Left lung (tissue), 14 donors: ENCODE measurements at places on chromosomes 5 and 9. TPM values are rescaled to one million over a fixed set of nuclear protein-coding genes. Genes with fewer than 3 reads are reported as not detected.

Gene PCDHA11
- 0.53 TPM for polyA plus RNA-seq

DNA sequence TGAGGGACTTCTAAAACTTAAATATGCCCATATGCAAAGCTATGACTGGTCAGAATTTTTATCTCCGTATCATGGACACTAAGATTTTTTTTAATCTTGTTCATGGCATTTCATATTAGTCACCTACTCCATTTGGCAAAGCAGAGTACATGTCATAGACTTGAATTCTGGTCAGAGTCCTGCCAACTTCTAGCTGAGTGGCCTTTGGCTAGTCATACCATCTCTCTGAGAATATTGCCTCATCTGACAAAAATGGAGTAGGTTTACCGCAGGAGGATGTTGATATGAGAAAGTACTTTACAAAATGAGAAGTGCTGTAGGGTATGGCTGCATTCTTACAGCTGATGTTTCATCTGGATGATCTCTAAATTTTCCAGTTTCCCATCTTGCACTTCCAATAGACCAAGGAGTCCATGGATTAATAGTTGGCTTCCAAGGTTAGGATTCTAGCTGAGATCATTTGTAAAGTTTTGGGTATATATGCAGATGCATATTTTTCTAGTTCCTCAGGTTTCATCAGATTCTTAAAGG is 150.8 kb upstream of the NR3C1 start:
- no peak for DNase-seq

Gene NR2F1
- polyA plus RNA-seq: 203 TPM

Gene NME5
- 13.0 TPM for polyA plus RNA-seq

DNA sequence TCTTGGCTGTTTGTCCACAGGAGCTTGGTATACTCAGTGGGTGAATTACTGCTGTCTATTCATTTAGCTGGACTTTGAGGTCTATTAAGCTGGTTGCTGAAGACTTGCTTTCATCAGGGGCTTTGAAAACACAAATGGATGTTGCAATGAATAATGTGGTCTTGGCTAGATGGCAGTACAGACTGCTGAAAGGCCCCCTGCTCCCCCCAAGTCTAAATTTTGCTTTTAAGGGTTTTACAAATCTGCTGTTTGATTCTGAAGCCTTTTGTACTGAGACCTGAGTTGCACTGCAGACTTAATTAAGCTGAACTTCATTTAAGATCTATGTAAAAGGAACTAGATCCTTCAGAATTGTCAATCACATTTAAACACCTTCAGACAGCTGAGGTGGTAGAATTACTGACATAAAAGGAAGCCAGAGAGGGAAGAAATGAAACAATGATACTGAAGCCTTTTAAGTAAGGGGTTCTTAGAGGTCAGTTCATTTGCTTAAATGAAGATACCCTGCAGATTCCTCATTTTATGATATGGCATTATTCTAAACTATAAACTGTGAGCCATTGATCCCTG is 37.3 kb downstream of the KCTD16 start:
- no peak for DNase-seq

Gene ACO1
- 31.3 TPM for polyA plus RNA-seq

DNA sequence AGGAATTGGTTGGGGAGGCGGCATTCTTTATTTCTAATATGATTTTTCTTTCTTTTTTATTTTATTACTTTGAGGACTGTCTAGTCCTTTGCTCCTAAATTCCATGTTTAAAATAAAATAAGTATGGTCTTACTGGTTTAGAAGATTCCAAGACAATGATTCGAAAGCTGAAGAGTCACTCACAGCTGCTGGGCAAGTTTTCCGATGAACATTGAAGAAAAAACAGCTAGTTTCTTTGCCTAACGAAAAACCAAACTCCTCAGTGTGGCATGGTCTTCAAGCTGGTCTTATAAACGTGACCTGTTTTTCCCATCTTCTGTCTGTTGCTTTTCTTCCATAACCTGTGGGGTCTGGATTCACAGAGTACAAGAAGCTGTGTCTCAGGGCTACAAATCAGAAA is 25.1 kb downstream of the ZNF474 start:
- no peak for DNase-seq
